ENCODE measurements at places on chromosomes 12 and 14.

DNA sequence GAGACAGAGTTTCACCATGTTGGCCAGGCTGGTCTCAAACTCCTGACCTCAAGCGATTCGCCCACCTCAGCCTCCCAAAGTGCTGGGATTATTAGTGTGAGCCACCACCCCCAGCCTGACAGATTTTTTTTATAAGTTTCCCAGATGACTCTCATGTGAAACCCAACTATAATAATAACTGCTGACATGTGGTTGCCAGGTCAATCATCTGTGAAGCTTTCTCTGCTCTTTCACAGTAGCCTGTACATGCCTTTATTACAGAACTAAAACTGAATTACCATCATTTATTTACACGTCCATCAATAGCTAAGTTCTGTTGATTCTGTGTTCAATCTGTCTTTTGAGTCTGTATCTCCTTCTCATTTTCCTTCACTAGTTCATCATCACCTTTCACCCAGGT, 218.5 kb downstream of the RPS29 start:
- DNase-seq, result no peak

DNA sequence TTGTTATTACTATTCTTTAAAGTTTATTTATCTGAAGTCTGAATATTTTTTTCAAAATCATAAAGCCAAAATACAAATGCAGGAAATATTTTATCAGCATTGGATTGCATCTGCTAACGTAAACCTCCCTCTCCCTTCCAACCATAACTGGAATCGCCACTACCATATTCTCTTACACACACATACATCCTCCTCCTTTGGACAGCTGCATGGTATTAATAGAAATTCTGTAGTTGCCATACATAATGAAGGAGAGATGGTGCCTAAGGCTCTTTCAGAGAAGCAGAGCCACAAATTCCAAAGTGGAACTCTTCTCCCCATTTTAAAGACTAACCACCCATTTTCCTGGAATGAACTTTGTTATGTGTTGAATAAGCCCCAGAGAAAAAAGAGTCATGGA, 352.7 kb downstream of the MDGA2 start:
- DNase-seq, result no peak

DNA sequence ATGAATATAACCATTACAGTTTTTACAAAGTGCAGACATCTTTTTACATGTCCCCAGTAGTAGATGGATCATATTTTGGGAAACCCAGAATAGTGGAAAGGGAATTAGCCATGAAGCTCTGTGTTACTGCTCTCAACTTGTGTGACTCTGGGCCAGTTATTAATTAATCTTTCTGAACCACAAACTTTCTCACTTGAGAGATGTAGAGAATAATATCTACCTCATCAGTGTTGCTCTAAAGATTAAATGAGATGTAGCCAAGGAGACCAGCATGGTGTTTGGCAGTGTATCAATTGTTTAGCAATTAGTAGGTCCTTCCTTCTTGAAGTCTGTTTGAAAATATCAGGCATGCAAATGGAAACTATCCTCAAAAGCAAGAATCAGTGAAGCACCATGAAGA, 169.2 kb downstream of the TMTC2 start:
- no peak for DNase-seq

DNA sequence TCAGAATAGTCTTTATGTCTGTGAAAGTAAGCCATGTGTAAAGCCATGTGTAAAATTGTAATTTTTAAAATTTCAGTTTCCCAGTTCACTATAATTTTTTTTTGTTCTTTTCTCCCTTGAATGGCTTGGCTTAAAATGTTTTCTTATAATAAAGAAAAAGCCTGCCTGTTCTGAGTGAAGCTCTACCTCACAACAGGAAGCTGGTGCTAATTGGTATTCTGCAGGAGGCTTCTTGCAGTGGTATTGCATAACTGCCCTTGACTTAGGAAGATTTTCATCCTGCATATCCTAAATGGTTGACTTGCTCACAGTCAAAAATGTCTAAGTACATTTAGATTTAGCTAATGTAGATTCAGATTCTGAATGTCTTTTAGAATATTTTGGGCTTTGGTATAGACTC, 49.5 kb downstream of the ATP2A2 start:
- DNase-seq, result no peak

- no peak for DNase-seq
These were observed 1.8 kb upstream of the RHOF start for GRCh38 chr12:121795034-121795968.

GRCh38 chr14:32300136-32300535, 29.0 kb upstream of the AKAP6 start:
- no peak for DNase-seq

DNA sequence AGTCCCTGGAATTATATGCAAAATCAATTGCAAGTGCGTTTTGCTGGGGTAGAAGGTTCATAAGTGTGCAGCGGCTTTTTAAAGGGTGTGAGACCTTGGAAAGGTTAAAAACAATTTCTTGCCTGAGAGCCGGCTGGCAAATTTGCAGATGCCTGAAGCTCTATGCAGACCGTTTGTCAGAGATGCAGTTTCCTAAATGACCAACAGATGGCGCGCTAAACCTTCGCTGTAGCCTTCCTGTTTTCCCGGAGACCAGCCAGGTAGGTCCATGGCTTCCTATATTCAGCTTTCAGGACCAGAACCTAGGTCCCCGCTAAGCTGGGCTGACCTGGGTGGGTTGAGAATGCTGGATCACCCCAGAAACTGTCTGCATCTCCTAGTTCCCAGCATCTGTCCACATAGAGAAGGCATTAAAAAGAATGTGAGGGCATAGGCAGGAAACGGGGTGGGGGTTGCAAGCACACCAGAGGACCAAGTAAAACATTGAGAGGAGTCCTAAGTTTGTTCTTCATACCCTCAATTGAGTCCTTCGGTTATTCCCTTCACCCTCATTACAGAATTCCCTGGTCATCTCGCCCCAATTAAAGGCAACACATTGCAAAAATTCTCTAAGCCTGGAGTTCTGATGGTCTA, 5.7 kb upstream of the NOS1 start:
- DNase-seq, result peak; percentile 56

DNA sequence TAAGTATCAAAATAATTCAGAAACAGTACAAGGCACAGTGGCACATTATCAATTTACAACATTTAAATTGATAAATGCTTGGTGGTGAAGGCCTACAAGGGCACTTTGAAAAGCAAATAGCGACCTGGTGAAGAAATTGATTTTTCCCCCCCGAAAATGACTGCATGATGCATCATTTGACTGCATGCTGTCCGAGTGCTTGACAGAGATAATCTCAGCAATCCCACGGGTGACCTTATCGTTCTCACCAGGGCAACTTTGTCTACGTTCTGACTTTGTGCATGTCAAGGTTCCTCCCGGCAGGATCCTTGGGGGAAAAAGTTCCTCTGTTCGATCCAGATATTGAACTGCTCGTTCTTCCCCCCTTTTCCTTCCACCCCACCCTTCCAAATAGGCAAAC, 384.8 kb downstream of the EGLN3 start:
- no peak for DNase-seq

DNA sequence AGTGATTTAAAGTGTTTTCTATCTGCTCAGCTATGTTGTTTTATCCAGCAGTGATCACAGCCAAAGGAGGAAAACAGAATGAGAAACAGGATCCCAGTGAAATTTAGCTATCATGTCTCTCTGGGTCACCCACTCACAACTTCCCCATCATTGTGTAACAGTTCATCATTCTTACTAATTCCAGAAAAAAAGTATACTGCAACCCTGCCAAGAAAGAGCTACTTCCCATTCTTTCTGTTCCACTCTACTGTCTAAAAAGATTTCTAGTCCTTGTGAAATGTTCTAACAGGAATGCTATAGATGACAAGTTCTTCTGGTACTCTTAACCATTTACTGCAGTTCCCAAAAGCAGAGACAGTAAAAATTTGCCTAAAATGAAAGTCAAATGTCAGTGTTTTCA, 39.2 kb upstream of the CD163 start:
- DNase-seq, result no peak

- DNase-seq, result no peak
These were observed 18.8 kb upstream of the SDR39U1 start for GRCh38 chr14:24461336-24461735.

DNA sequence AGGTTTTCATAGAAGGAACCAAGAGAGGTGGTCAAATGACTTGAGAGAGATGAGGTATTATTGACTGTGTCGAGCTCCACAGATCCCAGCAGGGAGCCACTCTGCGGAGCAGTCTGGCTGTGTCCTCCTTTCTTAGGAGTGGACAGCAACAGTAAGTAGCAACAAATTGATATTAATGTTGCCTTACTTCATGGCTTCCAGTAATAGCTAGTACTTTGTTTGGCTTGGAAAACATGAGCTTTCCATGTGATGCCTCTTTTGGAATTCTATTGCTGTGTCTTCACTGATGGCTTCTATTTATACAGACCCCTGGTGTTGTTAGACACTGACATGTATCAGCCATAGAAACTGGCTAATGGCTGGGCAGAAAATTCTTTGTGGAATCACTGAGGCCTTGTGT, 531.2 kb upstream of the CCDC196 start:
- no peak for DNase-seq

DNA sequence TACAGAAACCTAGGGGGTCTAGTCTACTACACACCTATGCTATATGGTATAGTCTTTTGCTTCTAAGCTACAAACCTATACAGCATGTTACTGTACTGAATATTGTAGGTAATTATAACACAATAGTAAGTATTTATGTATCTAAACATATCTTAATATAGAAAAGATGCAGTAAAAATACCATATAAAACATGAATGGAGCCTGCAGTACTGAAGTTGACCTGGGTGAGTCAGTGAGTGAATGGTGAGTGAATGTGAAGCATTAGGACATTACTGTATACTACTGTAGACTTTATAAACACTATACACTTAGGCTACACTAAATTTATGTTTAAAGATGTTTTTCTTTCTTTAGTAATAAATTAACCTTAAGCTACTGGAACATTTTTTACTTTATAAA, 13.1 kb upstream of the ABCD2 start:
- no peak for DNase-seq

DNA sequence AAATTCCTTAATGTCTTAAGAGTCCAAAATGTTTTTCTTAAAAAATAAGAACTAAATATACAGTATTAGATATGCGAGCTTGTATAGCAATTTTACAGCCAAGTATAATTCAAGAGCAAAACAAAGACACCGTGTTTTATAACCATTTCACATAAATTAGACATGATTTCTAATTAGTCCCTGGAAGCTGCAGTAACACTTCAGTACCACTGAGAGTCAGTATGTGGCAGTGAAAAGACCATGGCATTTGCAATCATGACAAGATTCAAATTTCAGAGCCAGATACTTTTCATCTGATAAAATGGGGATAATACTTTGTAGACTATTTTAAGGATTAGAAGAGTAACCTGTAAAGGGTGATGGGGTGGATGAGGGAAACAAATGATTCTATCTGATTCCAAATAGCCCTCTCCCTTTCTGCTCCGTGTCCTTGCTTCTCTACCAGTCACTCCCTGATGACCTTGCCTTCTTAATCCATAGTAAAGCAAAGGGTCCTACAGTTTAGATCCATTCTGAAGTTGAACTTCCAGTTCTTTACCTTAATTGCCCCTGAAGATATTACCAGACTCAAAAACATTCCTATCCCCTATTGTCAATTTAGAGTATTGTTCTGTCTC, 145.4 kb upstream of the ABCD2 start:
- no peak for DNase-seq

- no peak for DNase-seq
These were observed 479 bp downstream of the GPR135 start for GRCh38 chr14:59464486-59465315.

GRCh38 chr14:34711169-34711568, 3.2 kb downstream of the CFL2 start:
- DNase-seq, result no peak

GRCh38 chr12:87270919-87271318, 758.3 kb downstream of the C12orf50 start:
- no peak for DNase-seq

DNA sequence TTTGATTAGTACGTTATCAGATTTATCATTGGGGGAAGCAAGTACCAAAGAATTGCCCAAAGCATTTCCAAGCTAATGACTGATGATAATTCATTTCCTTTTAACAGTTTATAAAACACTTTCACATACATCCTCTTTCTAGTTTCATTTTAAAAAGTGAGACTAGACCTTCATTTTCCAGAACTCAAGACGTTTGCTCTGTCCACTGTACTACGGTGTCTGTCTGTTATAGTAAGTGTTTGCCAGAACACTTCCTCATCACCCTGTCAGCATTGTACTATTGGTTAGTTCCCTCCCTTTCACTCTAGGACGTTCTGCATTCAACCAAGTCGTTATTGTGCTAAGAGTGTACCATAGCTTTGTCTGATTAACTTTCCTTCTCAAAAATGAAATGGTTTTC, 81.7 kb upstream of the TMEM263 start:
- DNase-seq, result no peak

DNA sequence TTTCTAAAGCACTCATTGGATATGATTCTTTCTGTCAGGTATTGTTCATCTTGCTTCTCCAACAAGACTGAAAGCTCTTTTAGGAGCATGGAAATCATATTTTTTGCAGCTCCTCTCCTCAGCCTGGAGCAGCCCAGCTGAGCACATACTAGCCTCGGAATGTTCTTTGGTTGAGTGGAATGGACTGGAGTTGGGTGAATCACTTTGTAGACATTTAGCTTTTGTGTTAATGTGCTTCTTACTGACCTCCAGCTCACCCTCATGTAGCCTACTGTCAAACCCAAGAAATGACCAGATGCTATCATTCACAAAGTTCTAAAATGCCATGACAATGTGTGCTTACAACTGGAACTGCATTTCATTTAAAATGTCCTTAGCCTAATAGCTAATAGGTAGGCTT, 161.1 kb downstream of the NUAK1 start:
- DNase-seq, result no peak

- DNase-seq, result no peak
These were observed 19.0 kb downstream of the FAM222A start for GRCh38 chr12:109732321-109733305.

DNA sequence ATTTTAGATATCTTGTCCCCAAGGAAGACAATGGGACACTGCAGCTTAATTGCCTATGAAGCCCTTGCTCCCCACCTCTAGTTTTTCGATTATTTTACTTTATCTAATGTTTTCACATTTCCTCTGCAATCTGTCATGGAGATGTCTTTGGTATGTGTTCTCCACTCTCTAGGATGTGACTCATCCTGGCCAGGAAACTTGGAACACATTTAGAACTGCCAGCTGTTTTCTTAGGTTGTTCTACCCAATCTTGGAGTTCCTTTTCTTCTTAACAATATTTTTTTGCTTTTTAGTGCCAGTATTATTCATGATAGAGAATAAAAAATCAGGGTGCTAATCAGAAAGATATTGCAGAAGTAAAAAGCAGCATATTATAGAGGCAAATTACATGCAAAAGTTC, 101.7 kb upstream of the CLEC14A start:
- DNase-seq, result no peak

GRCh38 chr12:85568395-85569103, 267.7 kb downstream of the RASSF9 start:
- no peak for DNase-seq

GRCh38 chr12:28827861-28828260, 321.2 kb upstream of the FAR2 start:
- DNase-seq, result no peak

DNA sequence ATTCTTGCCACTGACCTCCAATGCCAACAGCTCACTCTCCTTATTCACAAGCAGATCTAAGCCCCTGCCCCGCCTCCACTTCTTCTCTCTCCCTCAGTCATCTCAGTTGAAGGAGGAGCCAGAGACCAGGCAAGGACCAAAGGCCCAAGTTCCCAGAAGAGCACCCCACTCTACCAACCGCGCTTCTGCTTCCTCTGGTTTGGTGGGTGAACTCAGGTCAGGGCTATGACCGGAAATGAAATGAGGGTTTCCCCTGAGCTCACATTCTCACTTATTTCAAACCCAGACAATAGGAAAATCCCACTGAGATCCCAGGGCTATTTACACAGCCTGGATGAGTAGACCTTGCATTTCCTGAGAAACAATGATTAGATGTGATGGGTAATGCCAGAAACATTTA, 9.9 kb downstream of the DPF3 start:
- DNase-seq, result no peak
